Left ventricle myocardium inferior (tissue), 1 donor: ENCODE measurements at places on chromosomes 11 and 22. TPM values are rescaled to one million over a fixed set of nuclear protein-coding genes. Genes with fewer than 3 reads are reported as not detected.

DNA sequence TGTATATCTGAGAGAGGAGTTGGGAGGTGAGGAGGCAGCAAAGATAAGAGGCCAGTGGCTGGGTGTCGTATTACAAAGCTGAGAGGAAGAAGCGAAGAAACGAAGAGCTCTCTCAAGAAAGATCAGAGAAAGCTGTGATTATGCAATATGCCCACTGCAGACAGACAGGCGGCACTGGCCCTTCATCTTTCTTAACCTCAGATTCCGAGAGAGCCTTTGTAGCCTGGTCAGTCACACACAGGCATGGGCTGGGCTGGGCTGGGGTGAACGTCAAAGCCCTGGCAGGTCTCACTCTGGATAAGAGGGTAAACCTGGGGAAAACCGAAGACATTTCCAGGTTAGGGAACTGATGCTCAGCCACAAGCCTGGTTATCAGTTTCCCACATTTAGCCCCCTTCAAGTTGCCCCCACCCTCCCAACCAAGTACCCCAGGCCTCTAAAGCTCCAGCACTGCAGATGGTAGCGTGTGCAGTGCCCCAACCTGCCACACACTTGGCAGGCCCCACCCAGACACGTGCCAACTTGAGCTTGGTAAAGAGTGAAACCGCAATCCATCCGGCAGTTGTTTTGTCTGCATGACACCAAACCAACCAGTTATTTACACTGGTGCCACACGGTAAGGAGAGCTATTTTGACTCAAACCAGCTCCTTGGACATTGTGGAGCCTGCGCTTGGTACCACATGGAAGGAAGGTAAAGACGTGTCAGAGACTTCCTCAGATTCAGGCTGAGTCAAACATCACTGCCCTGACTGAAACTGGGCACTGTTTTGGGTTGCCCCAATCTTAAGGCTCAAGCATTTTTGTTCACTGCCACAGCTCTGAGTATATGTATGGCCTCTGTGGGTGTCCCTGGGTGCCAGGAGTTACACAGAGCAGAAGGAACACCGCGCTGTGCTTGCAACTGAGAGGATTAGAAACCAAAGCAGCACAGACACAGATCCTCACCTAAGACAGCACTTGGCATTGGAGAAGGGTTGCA, 135.9 kb downstream of the FDX1 start:
- DNase-seq, result no peak

- no peak for DNase-seq
Observed at GRCh38 chr22:20803696-20804324, 29.9 kb downstream of the SERPIND1 start.

- peak; percentile 73 for DNase-seq
Observed at GRCh38 chr11:117814766-117815261, 9.7 kb downstream of the FXYD2 start.

DNA sequence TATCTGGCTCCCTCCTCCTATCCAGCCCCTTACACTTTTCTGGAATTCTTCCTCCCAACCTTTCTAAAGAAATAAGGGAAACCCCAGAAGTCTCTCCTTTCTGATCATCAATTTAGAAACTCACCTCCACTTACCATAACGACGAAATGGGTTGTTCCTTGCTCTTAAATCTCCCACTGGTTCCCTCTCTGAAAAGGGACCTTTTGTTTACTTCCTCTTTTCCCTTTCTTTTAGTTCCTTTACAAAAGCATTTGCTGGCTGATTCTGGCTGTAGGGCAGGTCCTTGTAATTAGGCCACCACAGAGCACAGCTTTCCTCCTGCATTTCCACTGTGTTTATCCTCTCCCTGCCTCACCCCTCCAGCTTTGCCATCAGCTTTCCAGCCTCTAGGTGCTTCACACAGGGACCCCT, 12.0 kb downstream of the JAML start:
- DNase-seq, result no peak

GRCh38 chr11:134785660-134786284, 373.7 kb upstream of the B3GAT1 start:
- DNase-seq, result no peak

- no peak for DNase-seq
Observed at GRCh38 chr11:118175993-118176777, at the start of gene SCN2B. SCN2B (minus strand) TSS chr11:118176639; CDS start chr11:118176431, 208 bp downstream.

DNA sequence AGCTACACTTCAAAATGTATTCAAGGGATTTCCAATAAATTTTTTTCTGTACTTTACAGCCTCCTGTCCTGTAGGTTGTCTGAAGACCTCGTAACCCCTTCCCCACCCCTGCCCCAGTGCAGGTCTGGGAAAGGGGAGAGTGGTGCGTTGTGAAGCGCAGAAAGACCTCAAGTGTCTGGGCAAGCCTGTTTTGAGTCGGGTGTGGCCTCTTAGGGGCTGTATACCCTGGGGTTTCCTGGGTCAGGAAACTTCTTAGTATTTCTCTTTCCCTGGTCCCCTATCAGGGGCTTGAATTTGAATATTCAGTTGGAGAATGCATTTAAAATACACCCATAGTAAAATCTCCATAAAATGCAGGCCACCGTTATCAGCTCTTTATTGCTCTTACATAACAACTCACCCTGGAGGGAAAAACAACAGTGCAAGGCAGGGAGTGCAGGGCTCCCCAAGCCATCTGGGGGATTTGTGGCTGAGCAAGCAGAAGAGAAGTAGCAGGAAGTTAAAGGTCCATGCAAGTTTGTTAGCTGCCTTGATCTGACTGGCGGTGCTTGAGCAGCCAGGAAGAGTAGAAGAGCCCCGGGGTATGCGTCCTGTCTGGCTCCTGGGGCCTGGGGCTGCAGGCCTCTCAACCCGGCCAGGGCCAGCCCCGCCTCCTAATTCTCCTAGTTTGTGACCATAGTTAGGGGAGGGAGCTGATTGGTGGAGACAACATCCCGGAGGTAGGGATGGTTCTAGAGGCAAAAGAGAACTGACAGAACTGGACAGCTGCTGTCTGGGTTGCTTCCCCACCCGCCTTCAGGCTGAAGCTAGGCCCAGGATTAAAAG, 25.7 kb downstream of the ARHGAP1 start:
- DNase-seq, result peak; percentile 55

- no peak for DNase-seq
Observed at GRCh38 chr11:32706985-32707741, 87.3 kb downstream of the CCDC73 start.

DNA sequence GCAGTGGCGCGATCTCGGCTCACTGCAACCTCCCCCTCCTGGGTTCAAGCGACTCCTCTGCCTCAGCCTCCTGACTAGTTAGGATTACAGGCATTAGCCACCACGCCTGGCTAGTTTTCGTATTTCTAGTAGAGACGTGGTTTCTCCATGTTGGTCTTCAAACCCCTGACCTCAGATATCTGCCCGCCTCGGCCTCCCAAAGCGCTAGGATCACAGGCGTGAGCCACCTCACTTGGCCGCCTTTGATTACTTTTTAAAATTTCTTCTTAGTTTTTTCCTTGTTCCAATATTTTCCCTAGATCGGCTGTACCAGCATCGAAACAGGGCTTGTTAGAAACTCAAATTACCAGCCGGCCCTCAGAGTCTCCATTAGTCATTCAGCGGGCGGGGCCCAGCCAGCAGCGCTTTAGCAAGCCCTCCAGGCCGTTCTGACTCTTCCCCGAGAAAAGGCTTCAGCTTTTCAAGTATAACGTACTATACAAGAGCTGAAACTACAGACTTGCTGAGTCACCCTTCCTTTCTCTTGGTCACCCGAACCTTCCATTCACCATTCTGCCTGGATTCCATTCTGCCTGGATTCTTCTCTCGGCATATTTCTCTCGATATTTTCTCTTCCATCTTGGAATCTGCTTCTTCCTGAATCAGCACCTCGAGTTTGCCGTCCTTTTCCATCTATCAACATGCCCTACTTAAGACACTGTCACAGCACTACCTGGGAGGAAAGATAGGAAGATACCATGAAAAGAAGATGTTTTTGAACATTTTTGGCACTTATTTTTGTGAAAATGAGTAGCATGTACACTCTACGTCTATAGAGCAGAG, 6.7 kb upstream of the CAPRIN1 start:
- no peak for DNase-seq

- no peak for DNase-seq
Observed at GRCh38 chr11:103491777-103492176, 382.6 kb downstream of the DYNC2H1 start.

DNA sequence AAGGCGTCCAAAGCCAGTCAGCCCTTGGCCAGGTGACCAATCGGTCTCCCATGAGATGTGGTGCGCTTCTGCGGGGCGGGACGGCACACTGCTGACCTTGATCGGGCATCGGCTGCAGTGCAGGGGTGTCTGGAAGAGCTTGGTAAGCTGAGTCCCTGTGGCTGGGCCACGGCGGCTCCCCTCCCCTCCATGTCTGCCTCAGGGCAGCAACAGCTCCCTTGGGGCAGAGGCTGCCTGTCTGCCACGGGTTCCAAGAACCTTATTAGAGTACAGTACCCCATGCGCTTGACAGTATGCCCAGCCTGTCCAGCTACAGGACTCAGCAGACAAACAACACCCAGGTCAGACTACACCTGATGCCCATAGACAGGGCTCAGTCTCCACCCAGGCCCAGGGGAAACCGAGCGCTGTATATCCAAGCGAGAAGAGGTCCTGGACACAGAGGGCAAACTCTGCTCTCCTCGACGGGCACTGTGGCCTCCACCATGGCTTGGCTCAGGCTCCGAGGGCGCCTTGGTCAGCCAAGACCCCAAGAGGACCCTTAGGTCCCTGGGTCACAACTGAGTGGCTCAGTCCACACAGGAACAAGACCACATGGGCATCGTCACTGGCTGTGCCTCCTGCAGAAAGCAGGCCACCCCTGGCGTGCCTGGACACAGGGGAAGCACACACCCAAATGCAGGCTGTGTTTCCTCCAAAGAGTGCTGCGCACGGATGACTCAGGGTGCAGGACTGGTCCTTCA, 18.9 kb downstream of the TSPAN32 start:
- no peak for DNase-seq

- DNase-seq, result no peak
Observed at GRCh38 chr11:72856551-72857345, 42.5 kb downstream of the ATG16L2 start.

- DNase-seq, result no peak
Observed at GRCh38 chr11:14520747-14521151, 563 bp upstream of the PSMA1 start.

GRCh38 chr11:86486261-86487030, 111.8 kb downstream of the CCDC81 start:
- no peak for DNase-seq

DNA sequence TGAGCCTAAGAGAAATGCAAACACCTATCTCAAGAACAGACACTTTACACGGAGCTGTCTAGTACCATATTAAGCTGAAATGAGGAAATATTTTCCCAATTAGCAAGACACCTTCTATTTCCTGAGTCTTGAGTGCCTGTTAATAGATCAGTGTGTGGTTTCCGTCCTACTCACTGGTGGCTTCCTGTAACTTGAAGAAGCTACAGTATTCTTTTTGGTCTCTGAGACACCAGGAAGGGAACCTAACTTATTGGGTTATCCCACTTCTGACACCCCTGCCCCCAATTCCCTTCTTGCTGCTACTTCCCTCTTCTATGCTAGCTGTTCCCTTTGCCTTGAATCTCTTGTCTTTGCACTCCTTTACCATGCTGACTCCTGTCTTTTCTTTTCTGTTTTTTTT, 92.7 kb downstream of the FDX1 start:
- DNase-seq, result no peak

GRCh38 chr11:113129261-113129992, 168.2 kb downstream of the NCAM1 start:
- DNase-seq, result no peak

Gene CD3E
- total RNA-seq, result 0.60 TPM

Gene HBD
- not detected for total RNA-seq

Gene IFITM1
- total RNA-seq, result 83.5 TPM

Gene OR6T1
- total RNA-seq, result not detected

Gene FOSL1
- 0.47 TPM for total RNA-seq
